ENCODE measurements at places on chromosomes 5 and 9.

- DNase-seq: no peak
Observed at GRCh38 chr9:99411479-99412115, 189.5 kb downstream of the SEC61B start.

GRCh38 chr9:69085569-69086283 is 50.2 kb downstream of the FXN start:
- no peak for DNase-seq

GRCh38 chr5:54717459-54717858 is 199.9 kb downstream of the SNX18 start:
- no peak for DNase-seq

DNA sequence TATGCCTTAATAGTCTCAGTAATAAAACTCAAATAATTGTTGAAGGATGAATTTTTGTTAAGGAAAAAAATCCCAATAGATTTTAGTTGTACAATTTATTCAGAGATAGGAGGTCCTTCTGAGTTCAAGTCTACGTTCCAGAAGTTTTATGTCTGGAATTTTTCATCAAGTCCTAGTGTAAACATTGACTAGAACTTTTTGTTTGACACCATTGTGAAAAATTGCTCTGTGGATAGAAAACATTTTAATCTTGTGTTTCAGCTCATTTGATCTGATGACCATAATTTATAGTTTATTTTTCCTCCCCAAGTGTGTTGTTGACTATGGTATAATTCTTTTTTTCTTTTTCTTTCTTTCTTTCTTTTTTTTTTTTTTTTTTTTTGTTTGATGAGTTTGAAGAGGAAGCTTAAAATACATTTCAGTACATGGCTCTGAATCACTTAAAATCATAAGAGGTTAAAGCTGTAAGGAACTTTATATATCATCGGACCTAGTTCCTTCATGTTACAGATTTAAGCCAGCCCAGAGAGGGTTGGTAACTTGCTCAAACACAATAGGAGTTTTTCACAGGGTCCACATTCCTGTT is 20.7 kb downstream of the ITGA1 start:
- no peak for DNase-seq

DNA sequence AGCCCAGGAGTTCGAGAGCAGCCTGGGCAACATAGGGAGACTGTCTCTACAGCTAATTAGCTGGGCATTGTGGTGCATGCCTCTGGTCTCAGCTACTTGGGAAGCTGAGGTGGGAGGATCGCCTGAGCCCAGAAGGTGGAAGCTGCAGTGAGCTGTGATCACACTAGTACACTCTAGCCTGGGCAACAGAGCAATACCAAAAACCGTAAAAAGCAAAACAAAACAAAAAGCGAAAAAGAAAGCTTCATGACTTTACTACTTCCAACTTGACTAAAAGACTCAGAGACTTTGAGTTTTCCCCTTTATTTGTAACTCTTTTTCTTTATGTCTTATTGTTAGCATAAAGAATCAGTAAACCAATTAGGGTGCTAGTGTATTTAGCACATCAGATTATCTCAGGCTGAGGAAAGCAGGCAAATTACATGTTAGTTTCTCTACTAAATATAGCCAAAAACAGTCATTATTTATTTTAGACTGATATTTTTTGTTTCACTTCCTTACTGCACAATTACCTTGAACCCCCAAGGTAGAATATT is 5.4 kb downstream of the RAD17 start:
- no peak for DNase-seq

Measured in GM12892 (cell line).